ENCODE measurements at places on chromosomes 2 and 18. TPM values are rescaled to one million over a fixed set of nuclear protein-coding genes. Genes with fewer than 3 reads are reported as not detected.

ALPG gene
- total RNA-seq, result not detected

DNA sequence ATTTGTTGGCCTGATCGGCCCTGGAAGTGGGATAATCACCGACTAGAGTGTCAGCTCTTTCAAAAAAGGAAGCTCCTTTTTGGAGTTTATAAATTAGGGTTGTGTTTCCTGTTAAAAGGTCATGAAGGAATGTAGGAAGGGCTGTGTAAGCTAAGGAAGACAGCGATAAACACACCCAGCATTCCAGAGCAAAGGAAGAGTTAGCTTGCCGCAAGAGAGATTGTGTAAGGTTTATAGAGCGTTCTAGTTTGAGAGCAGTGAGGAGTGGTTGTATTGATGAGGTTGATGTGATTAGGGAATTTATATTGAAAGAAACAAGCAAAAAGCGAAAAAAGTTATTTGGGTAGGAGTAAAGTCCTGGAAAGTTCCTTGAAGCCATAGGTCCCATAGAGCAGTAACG is 3.5 kb upstream of the ILKAP start:
- DNase-seq, result no peak

NEU4 gene
- total RNA-seq, result not detected

RBM45 gene
- total RNA-seq, result 20.3 TPM

DNA sequence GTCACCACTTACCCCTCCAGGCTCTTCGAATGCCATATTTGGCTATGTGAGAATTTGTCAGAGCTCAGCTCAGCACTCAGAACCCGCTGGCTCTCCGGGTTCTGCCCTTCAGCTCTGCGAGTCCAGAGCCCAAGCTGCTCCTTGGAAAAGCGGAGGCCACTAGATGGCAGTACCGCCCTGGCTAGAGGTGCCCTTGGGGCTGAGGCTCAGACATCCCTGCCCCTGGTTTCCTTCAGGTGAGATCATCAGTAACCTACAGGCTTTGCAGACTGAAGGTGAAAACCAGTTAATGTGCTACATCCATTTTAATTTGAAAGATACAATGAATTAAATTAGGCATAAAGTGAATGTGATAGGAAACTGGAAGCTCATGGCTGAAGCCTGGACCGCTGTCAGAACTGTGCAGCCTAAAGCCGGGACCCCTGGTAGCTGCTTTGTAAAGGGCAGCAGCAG is 285.6 kb downstream of the AGAP1 start:
- peak; percentile 75 for DNase-seq

COL4A4 gene
- total RNA-seq, result 3.3 TPM

ZSWIM2 gene
- total RNA-seq, result not detected

- no peak for DNase-seq
These were observed 156.0 kb downstream of the GBX2 start for GRCh38 chr2:236012155-236012554.

DNA sequence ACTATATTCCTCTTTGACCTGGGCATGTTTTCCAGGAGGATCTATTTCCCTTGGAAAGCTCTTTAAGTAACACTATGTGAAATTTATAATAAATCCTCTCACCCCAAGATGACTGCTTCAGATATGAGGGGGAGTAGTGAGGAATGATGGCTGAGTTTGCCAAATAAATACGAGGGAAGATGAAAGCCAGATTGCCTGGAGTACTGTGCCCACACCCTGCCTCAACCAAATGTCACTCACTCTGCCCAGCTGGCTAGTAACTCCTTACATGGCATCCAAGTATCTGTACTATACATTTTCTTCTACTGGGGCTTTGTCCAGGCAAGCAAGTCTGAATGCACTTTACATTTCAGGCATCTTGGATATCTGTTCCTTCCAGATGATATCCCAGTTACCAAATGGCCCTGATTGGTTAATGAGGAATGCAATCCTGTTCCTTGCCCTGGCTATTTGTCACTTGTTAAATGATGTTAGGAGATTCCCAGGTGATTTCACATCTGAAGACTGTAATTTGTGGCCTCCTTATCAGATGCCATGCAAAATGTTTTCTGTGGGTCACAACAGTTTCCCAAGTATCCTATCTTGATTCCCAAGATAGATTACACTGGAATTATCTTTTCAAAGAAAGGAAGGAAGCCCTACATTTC is 191.8 kb downstream of the IKZF2 start:
- DNase-seq, result no peak

FEZ2 gene
- 55.2 TPM for total RNA-seq

DNA sequence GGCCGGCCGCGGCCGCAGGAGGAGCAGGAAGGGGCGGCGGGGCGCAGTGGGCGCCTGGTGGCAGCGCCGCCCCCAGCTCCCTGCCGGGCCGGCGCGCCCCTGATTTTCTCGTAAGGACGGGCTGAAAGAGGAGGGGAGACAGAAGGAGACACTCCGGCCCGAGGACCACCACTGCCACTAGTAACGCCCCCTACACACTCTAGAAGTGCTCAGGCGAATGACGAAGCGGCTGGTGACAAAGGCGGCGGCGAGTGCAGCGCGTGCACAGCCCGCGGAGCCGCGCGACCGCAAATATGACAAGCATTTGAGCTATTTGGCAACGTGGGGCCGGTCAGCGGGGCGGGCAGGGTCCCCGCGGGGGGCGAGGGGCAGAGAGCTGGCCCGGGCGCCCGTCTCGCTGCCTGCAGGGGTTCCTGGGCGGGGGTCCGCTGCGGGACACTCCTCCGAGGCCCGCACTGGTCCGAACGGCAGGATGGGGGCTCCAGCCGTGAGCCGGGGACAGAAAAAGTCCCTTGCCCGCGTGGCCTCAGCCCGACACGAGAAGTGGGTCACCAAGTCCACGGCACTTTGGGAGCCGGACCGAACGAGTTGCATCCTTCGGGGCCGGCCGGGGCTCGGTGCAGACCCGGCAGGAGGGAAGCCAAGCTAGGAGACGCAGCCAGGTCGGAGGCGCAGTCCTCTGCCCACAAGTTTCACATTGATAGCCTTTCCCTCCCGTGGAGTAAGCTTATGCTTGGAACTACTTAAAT is 524 bp upstream of the SERTAD2 start:
- DNase-seq, result peak; percentile 70

GRCh38 chr2:164622338-164623106 is 1.2 kb upstream of the GRB14 start:
- DNase-seq, result no peak

- no peak for DNase-seq
These were observed 145.4 kb downstream of the TCF4 start for GRCh38 chr18:55442561-55442960.

DNA sequence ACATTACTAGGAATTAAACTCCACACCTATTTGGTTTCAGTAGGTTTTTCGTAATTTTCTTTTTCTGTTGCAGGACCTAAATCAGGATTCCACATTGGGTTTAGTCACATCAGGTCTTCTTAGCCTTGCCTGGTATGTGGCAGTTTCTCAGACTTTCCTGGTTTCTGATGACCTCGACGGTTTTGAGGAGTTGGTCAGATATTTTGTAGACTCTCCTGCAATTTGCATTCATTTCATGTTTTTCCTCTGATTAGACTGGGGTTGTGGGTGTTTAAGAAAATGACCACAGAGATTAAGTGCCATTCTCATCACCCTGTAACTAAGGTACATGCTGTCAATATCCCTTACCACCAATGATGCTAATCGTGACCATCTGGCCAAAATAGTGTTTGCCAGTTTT is 97.3 kb upstream of the ST6GAL2 start:
- DNase-seq, result no peak

GRCh38 chr2:133768256-133768655 is 200.0 kb upstream of the NCKAP5 start:
- no peak for DNase-seq

- no peak for DNase-seq
These were observed 103.6 kb downstream of the DNAH6 start for GRCh38 chr2:84619794-84620371.

DNA sequence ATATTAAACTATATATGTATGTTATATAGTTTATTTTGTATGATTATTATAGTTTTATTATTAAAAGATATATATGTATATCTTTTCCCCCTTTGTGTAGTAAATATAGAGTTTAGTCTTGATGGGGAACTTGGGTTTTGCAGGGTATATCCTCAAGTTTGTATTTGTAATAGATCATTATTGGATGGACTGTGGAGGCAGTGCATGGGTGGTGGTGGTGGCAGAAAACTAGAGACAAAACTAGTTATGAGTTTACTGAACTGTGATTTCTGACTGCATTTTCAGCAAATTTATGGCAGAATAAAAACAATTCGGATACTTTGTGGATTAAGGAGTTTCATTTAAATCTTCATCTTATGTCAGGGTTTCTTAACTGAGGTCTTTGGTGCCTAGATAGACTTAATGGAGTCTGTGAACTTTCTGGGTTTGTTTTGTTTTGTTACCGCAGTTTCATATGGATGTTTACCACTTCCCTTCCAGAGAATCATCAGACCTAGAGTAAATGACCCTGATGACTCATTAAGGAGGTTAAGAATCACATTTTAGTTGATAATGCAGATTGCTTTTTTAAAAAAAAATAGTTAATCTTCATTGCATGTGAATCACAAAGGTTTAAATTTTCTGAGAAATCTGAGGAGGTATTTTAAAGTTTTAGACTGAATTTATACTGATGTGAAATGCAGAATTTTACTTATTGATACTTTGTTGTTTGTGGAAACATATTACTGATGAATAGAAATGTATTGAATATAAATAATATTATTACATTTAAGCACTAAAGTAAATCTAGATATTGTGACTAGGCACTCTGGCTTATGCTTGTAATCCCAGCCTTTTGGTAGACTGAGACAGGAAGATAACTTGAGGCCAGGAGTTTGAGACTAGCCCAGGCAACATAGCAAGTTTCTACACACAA is 14.5 kb downstream of the EPC2 start:
- DNase-seq, result no peak

RAB17 gene
- 2.1 TPM for total RNA-seq

ANKRD30B gene
- total RNA-seq, result 3.6 TPM

- DNase-seq, result peak; percentile 68
These were observed 60.6 kb upstream of the HS6ST1 start for GRCh38 chr2:128379021-128380015.

DNA sequence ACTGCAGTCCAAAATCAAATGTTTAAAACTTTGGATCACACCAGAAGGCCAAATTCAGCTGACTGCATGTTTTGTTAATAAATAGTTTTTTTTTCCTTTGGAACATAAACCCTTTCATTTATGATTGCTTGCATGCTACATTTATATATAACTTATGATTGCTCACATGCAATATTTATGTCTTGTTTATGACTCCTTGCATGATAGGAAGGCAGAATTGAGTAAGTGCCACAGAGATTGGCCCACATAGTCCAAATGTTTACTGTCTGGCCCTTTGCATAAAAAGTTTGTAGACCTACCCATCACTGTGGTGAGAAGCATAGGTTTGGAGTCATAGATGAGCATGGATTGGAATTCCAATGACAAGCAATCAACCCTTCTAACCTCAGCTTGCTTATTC is 30.8 kb downstream of the WDFY1 start:
- DNase-seq, result no peak

CIB4 gene
- not detected for total RNA-seq

XIRP2 gene
- under 0.01 TPM for total RNA-seq

RPS27A gene
- 1,353 TPM for total RNA-seq

TDRD15 gene
- 0.63 TPM for total RNA-seq

DNA sequence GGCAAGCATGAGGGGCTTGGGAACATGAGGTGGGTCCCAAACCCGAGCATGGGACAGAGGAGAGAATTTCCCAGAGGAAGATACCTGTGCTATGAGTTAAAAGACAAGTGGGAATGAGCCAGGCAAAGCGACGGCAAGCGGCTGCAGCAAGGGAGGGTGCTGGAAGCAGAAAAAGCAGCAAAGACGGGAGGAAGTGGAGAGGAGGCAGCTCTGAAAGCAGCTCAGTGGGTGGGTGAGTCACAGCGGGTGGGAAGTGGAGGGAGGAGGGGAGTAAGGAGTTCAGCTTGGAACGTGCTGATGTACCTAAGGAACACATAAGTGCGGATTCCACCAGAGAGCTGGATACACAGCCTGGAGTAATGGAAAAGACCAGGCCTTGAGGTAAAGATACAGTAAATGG is 41.4 kb downstream of the THUMPD2 start:
- no peak for DNase-seq

DNA sequence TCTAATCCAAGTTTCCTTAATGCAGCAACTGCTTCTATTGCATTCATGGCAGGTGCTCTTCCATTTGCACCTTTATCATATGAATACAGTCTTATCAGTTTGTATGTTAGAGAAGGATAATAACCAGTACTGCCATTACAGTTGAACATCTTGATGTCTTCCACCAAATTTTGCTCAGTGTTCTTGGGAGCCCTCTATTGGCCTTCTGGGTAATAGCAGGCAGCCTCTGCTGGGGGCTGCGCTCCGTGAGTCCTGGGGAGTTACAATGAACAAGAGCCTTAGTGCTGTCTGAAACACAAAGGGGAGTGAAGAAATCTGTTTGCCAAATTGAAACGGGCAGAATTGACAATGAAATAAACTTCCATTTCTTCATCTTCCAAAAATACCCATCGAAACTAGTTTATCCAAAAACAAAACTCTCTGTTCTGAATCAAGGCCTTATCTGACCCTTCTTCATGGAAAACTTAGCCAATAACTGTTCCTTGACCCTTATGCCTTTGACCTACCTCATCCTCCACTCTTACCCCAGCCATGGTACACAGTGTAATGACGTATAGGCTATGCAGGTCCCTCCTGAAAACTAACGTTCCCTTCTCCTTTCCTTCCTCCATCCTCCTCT is 79.9 kb downstream of the ALK start:
- no peak for DNase-seq

ITGB6 gene
- total RNA-seq, result not detected

FNDC4 gene
- 7.0 TPM for total RNA-seq

C1QL2 gene
- not detected for total RNA-seq

DNA sequence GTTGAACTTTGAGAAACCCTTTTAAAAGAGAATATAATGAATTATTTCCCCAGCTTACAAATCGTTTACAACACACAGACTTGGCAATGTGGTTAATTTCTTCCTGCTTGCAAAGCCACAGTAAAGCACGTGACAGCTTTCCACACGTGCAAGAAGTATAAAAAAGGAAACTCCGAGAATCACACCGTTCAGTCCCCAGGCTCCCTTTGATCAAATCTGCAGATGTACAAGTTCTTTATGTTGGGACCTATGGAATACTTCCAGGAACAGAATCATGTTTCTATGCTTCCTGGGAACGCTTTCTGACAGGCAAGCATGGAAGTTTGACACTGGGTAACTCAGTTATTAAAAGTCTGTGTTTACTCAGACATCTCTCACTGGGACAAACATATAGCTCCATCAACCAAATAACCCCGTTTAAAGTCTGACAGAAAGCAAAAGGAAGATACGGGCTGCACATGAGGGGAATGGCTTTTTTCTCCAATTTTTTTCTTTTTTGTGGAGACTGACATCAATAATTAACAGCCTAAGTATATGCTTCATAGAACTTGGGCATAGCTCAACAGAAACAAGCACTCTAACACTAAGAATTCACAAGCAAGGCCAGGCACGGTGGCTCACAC is 134.8 kb downstream of the EIPR1 start:
- DNase-seq, result peak; percentile 9
